ENCODE measurements at places on chromosomes 5 and 9.
A peak's percentile ranks its signal among the peaks of the same experiment; 100 is the strongest.

DNA sequence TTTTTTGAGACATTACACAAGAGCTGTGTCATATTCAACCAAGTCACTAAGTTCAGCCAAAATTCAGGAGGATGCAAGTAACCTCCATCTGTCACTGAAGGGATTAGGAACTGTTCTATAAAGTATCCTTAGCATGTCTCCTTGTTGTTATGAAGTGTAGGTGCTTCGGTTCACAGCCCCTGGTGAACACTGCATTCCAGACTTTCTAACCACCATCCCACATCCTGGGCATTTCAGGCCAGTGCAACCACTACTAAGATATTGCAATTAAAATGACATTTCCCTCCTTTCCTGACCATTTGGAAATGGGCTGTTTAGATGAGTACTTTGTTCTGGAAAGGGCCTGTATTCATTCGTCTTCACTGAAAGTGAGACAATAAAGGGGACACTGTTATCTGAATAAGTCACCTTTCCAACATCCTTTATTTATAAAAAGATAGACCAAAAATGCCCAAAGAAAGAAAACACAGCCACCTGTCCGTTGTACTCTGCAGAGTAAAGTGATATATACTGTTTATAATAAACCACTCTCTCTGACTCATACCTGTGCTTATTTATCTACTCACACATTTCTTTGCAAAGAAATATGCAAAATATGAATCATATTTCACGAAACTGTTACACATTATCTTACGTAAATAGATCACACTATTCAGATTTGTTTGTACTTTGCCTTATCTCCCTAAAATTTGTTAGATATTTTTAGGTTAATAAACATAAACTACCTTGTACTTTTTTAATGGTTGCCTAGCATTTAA is 861.9 kb downstream of the CDH18 start:
- no peak for DNase-seq

- no peak for DNase-seq
Observed at GRCh38 chr5:95256991-95257390, 27.9 kb downstream of the MCTP1 start.

GRCh38 chr5:57696825-57697570 is 214.4 kb upstream of the ACTBL2 start:
- no peak for DNase-seq

DNA sequence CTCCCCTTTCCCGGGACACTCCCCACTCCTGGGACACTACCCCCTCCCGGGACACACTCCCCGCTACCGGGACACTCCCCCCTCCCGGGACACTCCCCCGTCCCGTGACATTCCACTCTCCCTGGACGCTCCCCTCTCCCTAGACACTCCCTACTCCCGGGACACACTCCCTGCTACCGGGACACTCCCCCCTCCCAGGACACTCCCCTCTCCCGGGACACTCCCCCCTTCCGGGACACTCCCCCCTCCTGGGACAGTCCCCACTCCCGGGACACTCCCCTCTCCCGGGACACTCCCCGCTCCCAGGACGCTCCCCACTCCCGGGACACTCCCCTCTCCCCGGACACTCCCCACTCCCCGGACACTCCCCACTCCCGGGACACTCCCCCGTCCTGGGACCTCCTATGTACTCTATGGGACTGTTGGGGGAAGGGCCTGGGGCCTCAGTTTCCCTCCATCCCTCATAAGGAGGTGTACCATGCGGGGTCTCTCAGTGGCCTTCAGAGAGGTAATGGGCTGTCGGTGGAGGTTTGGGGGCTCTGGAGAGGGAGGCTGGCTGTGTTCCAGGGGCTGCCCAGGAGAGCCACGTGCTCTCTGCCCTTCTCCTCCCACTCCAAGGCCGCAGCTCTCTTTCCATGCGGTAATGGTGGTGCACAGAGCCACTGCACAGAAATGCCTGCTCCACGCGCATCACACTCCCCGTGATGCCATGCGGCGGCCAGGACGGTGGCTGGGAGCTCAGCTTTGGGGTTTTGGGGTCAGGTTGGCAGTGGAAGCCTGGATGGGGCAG is 96.2 kb downstream of the RXRA start:
- DNase-seq: no peak

DNA sequence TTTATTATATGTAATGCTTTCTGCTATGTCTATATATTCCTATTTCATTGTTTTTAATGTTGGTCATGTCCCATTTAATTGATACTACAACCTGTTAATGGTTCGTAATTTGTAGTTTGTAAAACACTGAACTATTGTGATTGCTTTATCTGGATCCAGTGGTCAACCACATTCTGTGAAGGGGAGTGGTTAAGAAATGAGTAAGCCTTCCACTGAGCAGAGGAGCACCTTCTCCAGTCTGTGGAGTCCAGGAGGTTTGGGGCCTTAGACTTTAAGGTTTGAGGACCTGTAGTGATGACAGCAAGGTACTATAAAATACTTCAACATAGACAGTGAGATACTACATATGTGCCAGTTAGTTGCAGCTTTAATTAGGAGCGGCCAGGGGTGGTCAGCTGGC is 67.7 kb upstream of the RAD23B start:
- DNase-seq: no peak

- no peak for DNase-seq
Observed at GRCh38 chr9:110126986-110127864, 80.7 kb downstream of the C9orf152 start.

GRCh38 chr5:174479325-174479724 is 245.1 kb upstream of the MSX2 start:
- DNase-seq: no peak

GRCh38 chr9:133991214-133991921 is 756 bp downstream of the VAV2 start:
- peak; percentile 18 for DNase-seq

- no peak for DNase-seq
Observed at GRCh38 chr5:116622375-116623050, 47.9 kb upstream of the SEMA6A start.

DNA sequence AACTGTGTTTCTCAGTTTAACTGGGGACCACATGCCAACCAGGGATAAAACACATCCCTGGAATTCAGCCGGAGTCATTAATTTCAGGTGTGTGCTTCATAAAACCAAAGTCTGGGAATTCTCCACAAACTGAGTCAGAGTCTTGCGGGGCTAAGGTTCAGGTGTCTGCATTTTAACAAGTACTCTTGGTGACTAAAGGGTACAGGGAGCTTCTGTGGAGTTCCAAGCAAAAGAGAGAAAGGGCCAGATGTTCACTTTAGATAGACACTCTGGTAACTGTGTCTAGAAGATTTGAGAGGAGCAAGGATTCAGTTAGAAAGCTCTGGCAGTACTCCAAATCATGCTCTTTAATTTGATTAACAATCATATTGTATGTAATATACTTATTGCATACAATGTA is 4.0 kb downstream of the NADK2 start:
- DNase-seq: no peak

- DNase-seq: peak; percentile 38
Observed at GRCh38 chr9:132670457-132671391, at the start of gene GTF3C4. TSS of gene GTF3C4 (plus strand) at chr9:132670464. CDS start at chr9:132670599, 135 bp downstream.

- DNase-seq: no peak
Observed at GRCh38 chr9:110939047-110939446, 99.2 kb downstream of the LPAR1 start.

- DNase-seq: no peak
Observed at GRCh38 chr5:58963361-58963760, 380.5 kb downstream of the RAB3C start.

DNA sequence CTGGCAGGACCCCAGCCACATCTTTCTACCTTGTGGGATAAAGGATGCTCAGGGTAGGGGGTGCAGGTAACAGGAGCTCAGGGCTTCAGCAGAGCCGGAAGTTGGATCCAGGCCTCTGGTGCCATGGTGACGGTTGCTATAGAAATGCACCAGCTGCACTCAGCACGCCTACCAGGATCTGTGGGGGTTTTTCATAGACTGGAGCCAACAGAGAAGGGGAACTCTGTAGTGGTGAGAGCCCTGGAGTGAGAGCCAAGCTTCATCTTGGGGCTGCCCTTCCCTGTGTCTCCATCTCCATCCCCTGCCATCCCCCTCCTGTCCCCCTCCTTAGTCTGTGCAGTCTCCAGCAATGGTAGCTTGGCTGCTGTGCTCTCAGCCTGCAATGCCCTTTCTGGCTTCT is 27.5 kb upstream of the BOD1 start:
- no peak for DNase-seq

- peak; percentile 32 for DNase-seq
Observed at GRCh38 chr5:111232311-111233051, 8.3 kb downstream of the CAMK4 start.

GRCh38 chr5:10489810-10490426 is 48.2 kb downstream of the ROPN1L start:
- peak; percentile 14 for DNase-seq

DNA sequence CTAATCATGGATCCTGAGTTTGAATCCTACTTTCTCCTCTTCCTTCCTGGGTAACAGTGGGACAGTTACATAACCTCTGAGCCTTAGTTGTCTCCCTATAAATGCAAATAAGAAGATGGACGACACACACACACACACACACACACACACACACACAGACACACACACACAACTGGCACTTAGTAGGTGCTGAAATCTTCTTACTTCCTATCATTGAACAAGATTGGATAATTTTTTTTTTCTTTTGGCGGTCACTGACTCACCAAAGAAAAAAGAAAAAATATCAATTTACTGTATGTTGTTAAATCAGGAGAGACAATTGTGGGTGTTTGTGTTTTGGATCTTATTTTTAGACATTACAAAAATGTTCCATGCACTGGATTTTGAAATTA is 28.4 kb upstream of the TNFSF8 start:
- DNase-seq: no peak

GRCh38 chr5:90390326-90390725 is 19.2 kb downstream of the CETN3 start:
- DNase-seq: no peak

DNA sequence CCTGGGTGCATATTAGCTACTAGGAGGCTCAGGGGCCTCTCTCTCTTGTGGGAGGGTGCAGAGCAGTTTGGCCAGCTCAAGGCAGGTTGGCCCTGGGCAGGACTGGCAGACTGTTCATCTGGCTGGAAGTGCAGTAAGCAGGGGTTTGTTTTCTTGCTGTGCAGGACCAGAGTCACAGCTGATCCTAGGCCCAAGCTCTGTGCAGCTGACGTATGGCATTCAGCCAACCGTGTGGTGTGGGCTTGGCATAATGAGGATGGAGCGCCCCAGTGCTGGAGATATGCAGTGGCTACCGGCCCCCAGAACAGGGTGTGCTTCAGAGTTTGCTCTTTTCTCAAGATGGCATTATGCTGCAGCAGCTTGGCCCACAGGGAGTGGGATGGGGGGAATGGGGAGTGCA is 31.0 kb upstream of the PHF24 start:
- no peak for DNase-seq
